Non-pigmented ciliary epithelial cell (primary cell): ENCODE measurements at places on chromosomes 6 and 20.
A peak's percentile ranks its signal among the peaks of the same experiment; 100 is the strongest.

- no peak for DNase-seq
Observed at GRCh38 chr20:35303382-35303734, 11.1 kb upstream of the FAM83C start.

DNA sequence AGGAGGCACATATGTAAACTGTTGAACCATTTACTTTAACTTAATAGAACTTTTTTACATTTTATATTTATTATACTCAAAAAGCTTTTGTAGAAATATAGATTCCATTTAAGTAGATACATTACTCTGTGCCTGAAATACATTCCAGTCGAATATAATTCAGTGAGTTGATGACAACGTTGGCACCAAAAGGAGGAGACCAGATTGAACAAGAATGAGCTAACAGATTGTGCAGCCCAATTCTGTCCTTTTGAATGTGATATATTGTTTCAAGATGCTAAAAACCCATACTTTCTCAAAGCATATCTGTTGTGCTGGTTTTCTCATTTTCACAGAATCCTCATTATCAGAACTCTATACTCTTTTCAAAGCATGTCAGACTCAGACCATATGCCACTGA lies 147.4 kb upstream of the SIM1 start:
- no peak for DNase-seq

GRCh38 chr20:62769346-62770071 lies 26.8 kb upstream of the MRGBP start:
- no peak for DNase-seq

DNA sequence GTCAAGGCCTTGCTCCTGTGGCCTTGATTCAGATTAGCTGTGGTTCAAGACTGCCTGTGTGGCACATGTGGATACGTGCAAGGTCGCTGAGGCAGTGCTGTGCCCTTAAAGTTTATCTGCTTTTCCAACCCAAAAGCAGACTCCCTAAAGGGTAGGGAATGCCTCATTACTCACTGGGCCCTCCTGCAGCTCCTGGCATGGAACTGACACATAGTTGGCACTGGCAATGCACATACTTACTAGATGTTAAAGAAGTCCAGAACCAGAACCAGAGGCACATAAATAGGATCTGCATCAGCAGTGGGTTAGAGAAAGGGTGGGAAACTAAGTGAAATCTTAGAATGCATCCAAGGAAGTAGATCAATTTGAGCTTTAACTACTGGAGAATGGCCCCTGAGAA lies 90.6 kb upstream of the MLN start:
- DNase-seq, result no peak

DNA sequence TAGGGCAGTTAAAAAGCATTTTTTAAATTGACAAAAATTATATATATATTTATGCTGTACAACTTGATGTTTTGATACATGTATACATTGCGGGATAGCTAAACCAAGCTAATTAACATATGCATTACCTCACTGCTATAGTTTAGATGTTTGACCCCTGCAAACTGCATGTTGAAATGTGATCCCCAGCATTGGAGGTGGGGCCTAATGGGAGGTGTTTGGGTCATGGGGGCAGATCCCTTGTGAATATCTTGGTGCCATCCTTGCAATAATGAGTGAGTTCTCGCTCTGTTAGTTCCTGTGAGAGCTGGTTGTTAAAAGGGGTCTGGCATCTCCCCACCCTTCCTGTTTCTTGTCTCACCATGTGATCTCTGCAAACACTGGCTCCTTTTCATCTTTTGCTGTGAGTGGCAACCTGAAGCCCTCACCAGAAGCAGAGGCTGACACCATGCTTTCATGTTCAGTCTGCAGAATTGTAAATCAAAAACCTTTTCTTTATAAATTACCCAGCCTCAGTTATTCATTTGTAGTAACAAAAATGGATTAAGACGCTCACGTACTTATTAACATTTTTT lies 111.8 kb downstream of the MCHR2 start:
- no peak for DNase-seq

DNA sequence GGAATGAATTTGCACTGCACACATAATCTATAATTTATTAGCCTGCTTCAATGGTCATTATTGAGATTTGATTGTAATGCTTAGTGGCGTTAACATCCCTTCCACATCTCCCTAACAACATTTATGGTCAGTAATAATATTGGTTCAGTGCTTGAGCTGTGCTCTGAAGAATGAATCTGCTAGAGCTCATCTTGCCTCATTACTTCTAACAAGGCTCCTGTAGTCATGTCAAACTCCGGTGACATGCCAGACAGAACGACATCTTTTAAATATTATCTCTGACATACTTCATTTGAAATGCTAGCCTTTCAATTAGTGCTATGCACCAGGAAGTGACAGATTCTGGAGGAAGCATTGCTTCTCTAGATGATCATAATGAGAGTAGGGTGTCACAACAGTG lies 240.3 kb upstream of the BTBD3 start:
- no peak for DNase-seq

GRCh38 chr6:170296423-170296745 lies 5.5 kb upstream of the DLL1 start:
- no peak for DNase-seq

- DNase-seq, result peak; percentile 24
Observed at GRCh38 chr20:50911030-50911429, 20.2 kb downstream of the ADNP start.

DNA sequence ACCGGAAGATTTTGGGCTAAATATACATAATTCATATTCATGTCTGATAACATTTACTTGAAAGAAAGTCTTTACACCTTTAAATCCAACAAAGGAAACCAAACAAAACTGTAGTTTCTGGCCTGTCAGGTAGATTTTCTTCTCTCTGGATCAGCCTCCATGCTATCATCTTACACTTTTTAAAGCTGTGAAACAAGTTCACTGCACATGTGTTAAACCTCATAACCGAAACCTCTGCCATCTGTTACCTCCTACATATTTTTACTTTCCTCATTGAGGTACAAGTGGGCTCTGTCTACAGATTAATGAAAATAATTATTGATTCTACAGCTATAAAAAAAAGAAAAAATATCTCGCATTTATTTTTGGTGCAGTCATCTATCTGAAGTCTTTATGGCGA lies 149.9 kb downstream of the RALGAPA2 start:
- DNase-seq, result no peak

DNA sequence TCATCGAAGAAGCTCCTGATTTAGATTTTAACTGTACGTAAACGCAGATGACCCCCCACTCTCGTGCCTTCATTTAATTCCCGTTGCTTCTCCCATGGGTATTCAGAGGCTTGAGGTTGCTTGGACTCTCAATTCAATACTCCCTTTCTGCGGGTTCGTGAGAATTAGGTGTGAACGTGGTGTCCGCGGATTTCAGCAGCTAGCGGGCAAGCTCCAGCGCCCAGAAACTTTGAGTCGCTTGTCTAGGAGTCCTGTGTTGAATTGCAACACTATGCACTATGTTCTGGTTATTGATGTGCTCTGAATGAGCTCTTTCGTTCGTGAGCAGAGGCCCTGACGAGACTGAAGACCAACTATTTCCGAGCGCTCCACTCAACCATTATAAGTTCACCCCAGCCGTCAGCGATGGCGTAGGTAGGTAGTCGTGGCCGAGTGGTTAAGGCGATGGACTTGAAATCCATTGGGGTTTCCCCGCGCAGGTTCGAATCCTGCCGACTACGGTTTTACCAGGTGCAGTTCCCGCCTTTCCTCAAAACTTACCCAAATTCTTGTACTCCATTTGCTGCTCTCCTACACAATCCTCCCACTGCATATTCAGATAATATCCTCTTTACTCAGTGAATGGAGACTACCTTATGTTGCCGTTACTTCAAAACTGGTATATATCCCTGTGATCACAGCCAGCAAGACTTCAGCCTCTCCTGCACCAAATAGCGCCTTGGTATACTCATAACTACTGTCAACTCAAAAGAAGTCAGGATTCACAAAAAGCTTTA lies 72.6 kb upstream of the ZNF184 start:
- DNase-seq, result peak; percentile 67

- DNase-seq, result no peak
Observed at GRCh38 chr6:56347526-56347925, 100.1 kb upstream of the COL21A1 start.

- DNase-seq, result no peak
Observed at GRCh38 chr6:132969196-132969595, 154.8 kb downstream of the RPS12 start.

DNA sequence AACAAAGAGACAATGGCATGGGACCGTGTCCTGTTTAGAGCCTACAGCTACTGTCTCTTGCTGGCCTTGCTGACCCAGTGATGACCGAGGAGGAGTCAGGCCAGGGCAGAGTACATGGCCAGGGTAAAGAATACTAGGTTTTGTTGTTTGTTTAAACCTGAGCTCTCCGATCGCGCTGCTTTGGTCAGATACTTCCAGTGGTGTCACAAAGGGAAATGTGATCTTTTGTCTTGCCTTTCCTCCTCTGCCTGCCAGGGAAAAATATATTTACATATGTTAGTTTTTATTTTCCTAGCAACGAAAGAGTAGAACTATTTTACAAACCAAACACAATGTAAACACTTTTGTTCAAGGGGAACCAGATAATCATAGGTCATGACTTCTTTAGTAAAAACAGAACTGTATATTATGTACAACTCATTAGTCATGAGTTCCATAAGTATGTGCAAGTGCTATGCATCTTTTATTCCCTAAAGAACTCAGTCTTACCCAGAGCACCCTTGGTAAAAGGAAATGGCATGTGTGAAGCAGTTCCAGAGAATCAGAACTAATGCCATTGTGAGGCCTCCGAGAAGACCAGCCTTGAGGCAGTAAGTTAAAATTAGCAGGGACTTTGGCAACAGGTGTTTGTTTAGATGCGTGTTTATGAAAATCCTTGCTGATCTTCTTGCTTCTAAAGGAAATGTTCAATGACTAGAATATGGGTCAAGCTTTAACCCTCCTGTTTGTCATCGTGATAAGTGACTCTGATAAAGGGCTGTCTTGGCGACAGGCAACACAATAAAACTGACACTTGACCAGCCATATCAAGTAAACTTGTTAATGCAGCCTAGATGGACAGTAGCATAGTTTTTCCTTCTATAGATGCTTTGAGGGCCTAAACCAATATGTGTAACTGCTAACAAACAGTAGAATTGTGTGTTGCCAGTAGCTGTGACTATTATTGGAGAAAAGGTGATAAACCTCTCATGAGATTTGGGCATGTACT lies 204.6 kb downstream of the NKAIN2 start:
- DNase-seq, result no peak

DNA sequence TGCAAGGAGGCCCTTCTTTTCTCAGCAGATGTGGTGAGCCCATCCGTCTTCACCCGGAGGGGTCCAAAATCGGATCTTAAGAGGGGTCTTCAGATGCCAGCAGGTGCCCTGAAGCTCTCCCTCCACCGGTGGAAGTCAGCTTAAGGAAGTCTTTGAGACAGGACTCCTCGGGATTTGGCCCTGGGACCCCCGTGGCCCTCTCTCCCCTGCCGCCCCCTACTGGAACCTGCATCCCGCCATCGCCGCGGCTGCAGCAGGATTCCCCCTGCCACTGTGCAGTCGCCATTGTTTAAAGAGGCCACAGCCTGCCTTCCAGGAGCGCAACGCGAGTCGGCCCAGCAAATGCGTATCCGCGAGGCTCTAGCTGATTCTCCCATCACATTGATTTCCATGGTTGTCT lies 292.5 kb upstream of the ZNF337 start:
- DNase-seq, result no peak

GRCh38 chr6:43912598-43913371 lies 142.8 kb downstream of the VEGFA start:
- DNase-seq, result no peak

GRCh38 chr20:48329676-48330664 lies 497.8 kb downstream of the PREX1 start:
- no peak for DNase-seq

DNA sequence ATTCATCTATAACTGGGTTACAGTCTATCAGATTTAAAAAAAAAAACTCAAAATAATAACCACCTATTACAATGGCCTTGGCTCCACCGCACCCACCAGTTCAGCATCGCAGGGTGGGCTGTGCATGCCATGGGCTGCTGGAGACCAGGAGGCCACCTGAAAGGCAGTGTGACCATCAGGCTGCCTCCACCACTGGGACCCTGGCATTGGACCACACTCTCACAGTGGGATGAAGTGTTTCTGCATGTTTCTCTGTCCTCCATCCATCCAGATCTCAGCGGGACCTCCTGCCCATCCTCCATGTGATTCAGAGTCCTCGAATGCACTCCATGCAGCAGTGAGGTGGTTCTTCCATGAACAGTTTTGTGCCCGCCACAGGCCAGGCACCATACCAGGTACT lies 206.1 kb upstream of the CST7 start:
- DNase-seq, result no peak

GRCh38 chr20:37350649-37351574 lies 5.0 kb downstream of the SRC start:
- DNase-seq, result no peak

DNA sequence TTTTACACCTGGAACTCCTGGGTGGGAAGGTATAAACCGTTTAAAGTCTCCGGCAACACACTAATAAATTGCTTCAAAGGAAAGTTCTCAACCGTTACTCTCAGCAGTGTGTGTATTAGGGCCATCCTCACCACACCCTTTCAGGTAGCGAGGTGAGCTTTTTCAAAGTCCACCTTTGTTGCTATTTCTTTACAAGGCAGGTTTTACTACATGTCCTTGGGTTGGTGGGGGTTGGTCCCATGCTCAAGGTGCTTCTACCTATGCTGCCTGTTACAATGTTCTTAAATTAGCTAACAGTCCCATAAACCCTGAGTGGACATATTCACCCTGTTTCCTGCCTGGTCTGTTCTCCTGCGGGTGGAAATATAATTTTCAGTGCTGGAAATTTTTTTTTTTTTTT lies 13.2 kb upstream of the OSER1 start:
- no peak for DNase-seq

DNA sequence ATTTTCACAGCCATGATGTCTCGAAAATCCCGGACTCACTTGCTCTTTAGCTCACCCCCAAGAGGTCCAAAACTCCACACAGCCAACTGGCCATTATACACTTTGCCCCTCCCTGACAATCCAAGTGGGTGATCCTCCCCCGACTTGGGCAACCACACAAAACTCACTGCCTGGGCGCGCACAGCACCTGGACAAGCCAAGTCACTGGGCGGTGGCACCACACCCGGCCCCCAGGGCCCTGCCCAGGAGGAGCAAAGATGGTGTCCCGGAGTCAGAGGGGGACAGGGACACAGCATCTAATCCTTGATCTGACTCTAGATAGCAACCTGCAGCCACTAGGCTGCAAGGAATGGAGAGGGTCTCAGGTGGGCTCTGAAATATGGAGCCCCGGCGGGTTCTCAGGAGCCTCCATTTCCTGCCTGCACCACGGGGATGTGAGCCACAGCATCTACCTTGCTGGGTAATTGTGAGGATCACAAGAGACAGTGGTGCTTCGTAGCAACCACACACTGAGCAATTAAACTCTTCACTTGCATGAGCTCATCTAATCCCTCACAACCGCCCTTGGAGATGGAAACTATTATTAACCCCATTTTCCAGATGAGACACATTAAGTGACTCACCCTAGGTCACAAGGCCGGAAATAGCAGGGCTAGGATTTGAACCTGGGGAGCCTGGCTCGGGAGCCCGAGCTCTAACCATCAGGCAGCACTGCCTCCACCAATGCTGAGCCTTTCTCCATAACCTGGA lies 66.6 kb downstream of the BMP7 start:
- DNase-seq, result no peak

DNA sequence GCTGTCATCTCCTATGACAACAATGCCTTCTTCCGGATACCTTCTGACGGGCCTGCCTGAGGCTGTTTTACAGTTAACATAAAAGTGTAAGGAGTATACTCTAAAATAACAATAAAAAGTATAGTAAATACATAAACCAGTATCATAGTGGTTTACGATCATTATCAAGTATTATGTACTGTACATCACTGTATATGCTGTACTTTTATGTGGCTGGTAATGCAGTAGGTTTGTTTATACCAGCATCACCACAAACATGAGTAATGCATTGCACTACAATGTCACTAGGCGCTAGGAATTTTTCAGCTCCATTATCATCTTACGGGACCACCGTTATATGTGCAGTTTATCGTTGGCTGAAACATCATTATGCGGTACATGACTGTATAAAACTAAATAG lies 76.5 kb downstream of the VEGFA start:
- no peak for DNase-seq
